ENCODE measurements at places on chromosomes 3 and 15.

GRCh38 chr15:68281008-68281407, 3.5 kb downstream of the FEM1B start:
- ATAC-seq = no peak

GRCh38 chr15:63603516-63603915, 6.3 kb downstream of the FBXL22 start:
- ATAC-seq = no peak

DNA sequence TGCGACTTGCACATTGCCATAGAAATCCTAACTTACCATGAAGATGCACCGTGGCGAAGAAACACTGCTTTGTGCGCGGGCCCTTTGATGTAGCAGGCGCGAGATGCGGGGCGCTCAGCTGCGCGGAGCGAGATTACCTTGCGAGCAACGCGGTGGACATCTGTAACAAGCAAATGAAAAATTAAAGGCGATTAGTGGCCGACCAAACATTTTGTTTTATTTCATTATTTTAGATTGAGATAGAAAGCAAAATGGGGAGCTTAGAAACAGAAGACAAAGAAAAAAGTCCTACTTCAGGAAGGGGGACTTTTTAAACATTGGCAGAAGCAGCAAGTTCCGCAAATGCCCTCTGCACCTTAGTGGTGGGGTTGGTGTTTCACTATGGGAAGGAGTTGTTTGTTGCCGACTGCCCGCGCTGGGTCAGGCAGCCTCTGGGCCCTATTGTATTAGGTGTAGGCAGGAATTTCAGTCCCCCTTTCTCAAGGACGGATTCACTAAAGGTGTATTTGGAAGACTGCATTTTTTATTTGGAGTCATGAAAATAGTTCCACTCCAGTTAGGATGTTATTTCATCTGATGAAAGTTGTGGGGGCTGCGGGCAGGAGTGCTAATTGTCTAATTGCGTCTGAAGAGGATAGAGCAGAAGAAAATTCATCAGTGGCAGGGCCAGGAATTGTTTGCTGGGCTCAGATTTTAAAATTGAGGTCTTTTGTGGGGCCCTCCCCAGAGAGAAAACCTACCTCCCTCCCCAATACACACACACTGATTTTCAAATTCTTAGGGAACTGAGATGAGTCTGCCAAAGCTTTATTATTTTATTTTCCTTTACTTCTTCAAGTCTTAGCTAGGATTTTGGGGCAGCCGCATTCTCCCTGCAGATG, 17.4 kb downstream of the ZIC4 start:
- ATAC-seq = no peak

DNA sequence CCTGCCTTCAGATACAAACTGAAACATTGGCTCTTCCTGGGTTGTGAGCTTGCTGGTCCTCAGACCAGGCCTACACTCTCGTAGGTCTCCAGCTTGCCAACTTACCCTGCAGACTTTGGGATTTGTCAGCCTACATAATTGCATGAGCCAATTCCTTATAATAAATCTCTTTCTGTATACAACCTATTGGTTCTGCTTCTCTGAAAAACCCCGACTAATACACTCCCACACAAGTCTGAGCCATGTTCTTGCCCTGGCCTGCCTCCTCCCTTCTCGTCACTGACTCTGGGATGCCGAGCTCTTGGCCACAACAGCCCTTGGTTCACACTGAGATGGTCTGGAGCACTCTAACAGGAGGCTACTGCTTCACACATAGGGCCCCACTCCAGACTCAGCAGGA, 9.5 kb downstream of the CYP19A1 start:
- no peak for ATAC-seq

GRCh38 chr3:47666118-47666517, 87.5 kb upstream of the CSPG5 start:
- ATAC-seq = no peak
